AG04449 (cell line): ENCODE measurements at places on chromosomes 6 and 20.

DNA sequence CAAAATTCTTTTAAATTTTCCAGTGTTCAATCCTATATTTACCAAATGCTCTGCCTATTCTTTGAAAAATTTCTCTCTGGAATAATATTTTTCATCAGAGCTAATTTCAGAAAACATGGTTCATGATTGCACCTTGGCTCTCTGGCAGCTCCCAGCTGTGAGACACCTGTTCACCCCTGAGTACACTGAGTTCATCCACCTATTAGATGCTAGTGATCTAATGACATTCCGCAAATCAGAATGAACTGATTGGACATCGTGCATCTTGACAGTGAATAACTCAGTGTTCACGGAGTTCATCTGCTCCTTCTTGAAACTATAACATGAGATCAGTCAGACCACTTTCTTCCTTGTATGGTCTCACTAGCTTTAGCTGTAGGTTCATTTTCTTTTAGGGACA is 3.9 kb upstream of the SHPRH start:
- no peak for DNase-seq

- DNase-seq = no peak
These were observed 61.2 kb upstream of the BHLHE23 start for GRCh38 chr20:63067721-63068560.

DNA sequence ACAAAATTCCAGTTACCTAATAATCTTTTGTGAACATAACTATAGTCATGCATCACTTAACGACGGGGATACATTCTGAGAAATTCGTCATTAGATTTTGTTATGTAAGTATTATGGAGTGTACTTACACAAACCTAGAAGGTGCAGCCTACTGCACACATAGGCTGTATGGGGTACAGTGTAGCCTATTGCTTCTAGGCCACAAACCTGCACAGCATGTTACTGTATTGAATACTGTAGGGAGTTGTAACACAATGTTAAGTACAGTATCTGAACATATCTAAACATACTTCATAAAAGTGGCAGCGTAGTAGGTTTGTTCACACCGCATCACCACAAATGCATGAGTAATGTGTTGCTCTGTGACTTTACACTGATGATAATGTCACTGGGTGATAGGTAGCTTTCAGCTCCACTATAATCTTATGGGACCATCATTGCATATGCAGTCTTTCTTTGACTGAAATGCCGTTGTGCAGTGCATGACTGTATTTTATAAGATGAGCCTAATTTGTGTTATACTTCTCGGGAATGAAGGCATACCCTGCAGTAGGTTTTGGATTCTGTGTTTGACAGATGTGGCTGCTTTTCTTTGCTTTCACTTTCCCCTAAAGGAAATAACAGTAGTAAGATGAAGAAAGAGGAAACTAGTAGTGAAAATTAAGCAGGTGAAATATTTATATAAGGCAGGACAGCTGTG is 365.6 kb downstream of the FARS2 start:
- no peak for DNase-seq

DNA sequence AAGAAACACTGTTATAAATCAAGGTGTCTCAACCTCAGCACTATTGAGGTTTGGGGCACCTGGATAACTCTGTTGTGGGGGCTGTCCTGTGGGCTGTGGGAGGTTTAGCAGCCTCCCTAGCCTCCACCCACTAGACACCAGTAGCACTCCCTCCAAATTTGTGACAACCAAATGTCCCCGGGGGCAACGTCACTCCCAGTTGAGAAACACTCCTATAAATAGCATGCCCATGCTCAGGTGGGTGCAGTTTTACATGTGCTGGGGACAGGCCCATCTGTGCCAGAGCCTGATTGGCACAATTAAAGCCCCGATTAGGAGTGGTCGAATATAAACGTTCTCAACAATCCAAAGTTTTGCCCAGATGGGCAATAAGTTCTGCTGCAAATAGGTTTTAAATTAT is 78.9 kb downstream of the FAM50B start:
- no peak for DNase-seq

DNA sequence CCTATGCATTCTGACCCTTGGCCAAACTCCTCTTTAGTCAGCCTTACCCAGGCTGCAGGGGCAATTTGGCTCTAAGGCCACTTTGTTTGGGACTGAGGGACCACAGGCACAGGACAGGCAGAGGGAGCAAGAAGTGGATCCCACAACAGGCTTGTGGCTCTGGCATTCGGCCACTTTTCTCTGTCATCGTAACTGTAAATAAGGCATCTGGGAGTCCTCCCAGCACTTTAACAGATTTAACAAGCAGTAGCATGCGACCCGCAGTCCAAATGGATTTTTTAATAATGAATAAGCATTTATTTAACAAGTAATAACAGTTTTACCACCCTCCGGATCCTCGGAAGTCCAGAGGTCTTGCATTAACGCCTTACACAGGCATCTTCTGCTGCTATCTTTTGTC is 16.1 kb upstream of the CDH22 start:
- no peak for DNase-seq

GRCh38 chr6:40477246-40478126 is 109.7 kb downstream of the LRFN2 start:
- DNase-seq = no peak

- no peak for DNase-seq
These were observed 88.6 kb downstream of the SIM1 start for GRCh38 chr6:100376103-100376502.

DNA sequence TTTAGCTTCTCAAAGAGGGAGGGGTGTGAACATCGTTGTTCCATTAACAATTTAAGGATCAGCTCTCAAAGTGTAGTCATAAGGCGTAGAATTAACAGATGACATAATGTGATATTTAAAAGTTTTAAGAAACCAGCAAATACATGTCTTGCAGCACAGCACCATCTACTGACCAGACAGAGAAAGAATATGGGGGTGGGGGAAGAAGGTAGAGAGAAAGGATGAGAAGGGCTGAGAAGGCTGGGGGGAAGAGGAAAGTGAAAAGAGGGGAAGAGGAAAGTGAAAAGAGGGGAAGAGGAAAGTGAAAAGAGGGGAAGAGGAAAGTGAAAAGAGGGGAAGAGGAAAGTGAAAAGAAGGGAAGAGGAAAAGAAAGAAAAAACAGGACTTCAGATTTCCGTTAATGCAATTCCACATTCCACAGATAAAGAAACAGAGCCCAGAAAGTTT is 80.9 kb downstream of the HAO1 start:
- DNase-seq = no peak

- DNase-seq = no peak
These were observed 35.0 kb downstream of the TGM2 start for GRCh38 chr20:38129893-38130609.

DNA sequence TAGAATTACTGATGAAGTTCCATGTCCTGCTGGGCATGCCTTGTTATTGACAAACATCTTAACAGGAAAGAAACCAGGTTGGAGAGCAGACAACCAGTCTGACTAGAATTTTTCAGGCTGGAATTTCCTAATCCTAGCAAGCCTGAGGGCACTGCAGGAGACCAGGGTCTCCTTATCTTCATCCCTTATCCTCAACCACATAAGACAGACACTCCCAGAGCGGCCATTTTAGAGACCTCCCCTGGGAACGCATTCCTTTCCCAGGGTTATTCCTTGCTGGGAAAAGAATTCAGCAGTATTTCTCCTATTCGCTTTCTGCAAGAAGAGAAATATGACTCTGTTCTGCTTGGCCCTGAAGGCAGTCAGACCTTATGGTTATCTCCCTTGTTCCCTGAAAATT is 803.7 kb downstream of the GRIK2 start:
- no peak for DNase-seq
